ENCODE measurements at places on chromosomes 7 and 10.
A peak's percentile ranks its signal among the peaks of the same experiment; 100 is the strongest.

GRCh38 chr10:48279081-48279751 lies 4.7 kb upstream of the FRMPD2 start:
- no peak for DNase-seq

GRCh38 chr7:96144260-96144526 lies 177.7 kb downstream of the SLC25A13 start:
- DNase-seq: no peak

- no peak for DNase-seq
These were observed 33.6 kb downstream of the VSTM4 start for GRCh38 chr10:49081547-49082275.

GRCh38 chr7:151905766-151906165 lies 28.9 kb upstream of the PRKAG2 start:
- no peak for DNase-seq

DNA sequence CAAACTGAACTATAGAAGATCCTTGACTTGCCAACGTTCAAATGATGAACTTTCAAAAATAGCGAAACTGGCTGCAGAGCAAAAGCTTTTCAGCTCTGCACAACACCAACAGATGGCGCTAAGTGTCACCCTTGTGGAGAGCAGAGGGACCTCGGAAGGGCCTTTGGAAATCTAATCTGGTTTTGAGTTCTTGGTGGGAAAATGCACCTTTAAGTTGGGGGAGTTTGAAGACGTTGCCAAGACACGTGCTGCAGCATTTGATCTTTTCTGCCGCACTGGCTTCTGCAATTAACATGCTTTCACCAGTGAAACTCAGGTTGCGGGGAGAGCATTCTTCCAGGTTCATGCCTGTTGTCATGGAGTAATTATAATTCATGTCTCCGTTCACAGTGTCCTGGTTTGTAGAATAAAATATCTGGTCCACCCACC lies 26.3 kb upstream of the WDR11 start:
- peak; percentile 6 for DNase-seq

DNA sequence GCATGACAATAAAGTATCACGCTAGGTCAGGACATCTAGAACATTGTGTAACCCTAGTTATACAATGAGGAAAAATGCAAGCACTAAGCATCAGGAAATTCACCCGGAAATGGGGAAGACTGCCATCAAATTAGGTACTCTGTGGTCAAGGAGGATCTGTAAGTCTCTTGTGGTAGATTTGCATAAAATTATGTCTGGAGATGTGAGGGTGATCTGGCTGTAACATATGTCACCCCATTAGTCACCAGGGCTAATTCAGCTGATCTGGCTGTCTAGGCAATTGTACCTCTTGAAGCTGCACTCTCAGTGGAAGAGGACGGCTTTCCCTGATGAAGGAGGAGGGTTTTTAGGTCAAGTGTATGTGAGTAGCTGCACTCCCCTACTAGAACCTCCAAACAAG lies 14.8 kb downstream of the AKR1D1 start:
- DNase-seq: no peak

GRCh38 chr10:13219685-13220670 lies 14.2 kb downstream of the UCMA start:
- no peak for DNase-seq

GRCh38 chr10:1737222-1738061 lies at the start of gene ADARB2:
ADARB2 (minus strand) TSS chr10:1737525.
- DNase-seq: no peak

DNA sequence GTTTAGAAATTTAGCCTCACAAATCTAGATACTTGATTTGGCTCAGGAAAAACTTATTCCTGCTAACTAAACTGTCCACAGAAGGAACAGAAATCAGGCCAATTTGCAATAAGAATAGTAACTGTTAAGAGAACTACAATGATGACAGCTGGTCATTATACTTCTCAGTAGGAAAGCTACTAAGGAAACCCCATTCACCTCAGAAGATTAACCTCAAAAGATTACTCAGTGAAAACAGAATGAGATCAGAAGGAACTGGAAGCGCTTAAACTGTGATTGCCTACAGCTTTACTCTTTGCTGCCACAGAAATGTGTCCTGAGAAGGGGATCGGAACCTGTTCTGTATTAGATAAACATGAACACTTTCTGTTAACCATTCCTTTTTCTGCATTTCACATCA lies 24.3 kb upstream of the DNAJB12 start:
- no peak for DNase-seq

- DNase-seq: no peak
These were observed 13.0 kb downstream of the LHPP start for GRCh38 chr10:124474514-124475070.

GRCh38 chr10:117454502-117454901 lies 79.3 kb upstream of the PDZD8 start:
- DNase-seq: no peak

DNA sequence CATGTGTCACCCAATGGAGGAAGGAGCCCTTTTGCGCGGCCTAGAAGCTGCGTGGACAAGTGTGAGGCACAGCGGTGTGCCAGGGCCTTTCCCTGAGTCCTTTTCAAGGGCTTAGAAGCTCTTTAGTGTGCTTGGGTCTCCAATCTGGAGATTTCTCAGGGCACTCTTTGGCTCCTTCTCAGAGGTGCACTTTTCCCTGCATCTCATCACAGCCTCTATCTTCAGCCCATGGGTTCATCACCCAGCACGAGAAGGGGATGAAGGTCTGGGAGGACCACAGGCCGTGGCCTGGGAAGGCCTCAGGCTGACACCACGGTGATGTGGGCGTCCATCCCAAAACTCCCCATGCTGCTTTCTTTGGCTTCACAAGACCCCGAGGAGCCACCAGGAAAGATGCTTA lies 233.4 kb downstream of the TEX36 start:
- no peak for DNase-seq

All from hematopoietic multipotent progenitor cell treated with erythropoietin and hydrocortisone succinate and interleukin-3 and kit ligand, for 17 days (in vitro differentiated cells).